ENCODE measurements at places on chromosomes 7 and 10.

DNA sequence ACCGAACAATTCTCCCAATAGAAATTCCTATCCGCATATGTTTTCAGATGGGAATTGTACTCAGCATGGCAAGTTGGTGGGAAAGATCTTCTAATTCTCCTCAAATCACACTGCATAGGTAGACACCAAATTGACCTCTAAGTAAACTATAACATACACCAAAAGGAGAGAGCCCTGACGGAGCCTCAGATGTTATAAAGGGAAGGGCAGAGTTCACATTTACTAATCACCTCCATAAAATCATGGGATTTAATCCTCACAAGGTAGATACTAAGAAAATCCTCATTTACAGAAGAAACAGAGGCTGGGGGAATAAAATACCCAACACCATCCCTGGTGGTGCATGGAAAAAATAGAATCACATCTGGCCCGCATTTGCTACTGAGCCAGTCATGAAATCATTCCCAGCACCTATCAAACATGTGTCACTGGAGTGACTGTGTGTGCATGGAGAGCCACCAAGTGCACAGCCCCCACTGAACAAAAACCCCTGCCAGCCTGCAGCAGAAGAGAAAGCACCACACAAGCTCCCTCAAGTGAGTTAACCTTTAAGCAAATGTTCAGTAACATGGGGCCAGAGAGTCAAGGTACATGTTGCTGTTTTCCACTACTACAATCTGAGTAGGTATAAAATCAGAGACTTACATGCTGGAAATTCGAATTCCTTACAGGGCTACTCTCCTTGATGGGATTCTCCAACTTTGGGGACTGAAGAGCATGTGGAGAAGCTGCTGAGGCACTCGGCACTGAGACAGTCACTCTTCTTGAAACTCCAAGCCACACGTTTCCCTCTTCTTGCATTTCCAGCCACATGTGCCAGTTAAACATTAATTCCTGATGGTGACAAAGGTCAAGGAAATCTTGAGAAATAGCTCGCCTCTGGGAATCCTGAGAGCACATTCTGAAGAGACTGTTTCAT, at the start of gene DDC:
TSS of gene DDC (minus strand) at position 766 of the 919 bp plus-strand sequence. CDS start 21,320 bp downstream, outside the sequence.
- no peak for DNase-seq

GRCh38 chr7:112907658-112908057, 117.5 kb upstream of the TMEM168 start:
- no peak for DNase-seq

DNA sequence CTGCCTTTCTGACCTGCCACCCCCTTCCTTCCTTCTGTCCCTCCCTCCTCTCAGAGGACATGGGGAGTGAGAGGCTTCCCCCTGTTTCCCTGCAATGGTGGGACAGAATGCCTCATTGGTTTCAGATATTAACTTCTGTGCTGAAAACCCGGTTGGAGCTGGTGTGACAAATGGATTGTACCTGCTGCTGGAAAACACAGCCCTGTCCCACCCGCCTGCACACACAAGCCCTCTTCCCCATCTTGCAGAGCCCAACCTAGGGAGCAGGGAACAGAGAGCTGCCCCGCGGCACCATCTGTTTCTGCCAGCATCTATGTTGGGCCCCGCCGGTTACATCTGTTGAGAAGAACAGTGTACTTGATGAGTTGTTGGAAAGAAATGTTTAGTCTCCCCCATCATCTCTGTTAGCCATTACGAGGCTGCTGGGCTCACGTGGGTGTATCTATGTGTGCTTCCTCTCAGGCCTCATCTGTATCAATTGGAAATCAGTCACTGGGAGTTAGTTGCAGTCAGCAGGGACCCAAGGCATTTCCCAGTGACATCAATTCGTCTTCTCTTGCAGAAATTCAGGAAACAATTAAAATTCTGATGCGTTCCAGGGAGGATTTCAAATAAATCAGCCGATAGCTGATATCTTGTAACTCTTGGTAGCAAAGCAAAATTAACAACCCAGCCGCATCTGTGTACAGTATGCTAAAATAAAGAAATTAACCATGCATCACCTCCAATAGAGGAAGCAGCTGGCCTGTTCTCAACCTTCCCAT, 725.6 kb upstream of the GALNT17 start:
- DNase-seq, result no peak

DNA sequence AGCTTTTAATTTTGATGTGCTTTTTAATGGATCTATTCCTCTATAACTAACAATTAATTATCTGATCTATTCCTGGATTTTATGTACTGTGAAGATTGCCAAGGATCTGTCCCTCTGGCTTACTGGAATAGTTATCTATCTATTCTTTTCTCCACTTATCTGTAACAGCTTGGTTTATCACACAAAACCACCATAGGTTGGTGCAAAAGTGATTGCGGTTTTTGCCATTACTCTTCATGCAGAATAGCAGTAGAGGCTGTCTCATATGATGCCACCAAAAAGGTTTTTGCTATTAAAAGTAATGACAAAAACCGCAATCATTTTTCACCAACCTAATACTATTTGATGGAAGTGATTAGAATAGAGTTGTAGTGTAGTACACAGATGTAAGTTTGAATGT, 115.7 kb downstream of the PDE1C start:
- DNase-seq, result no peak

DNA sequence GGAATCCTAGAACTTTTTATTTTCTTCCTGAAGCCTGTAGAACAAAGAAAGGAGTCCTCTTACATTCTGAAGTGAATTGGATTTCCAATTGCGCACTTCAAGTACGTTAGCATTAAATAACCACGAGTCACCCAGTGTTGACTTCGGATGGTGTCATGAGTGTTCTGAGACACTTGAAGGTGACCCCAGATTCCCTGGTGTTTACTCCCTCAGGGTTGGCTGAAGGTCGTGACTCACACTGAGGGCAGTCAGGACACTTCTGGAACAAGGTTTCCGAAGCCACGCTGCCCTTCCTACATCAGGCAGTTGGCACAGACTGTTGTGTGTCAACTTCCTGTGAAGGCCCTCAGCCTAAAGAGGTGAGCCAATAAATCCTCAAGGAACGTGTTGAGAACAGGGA, 186.6 kb upstream of the CELF2 start:
- peak; percentile 83 for DNase-seq

DNA sequence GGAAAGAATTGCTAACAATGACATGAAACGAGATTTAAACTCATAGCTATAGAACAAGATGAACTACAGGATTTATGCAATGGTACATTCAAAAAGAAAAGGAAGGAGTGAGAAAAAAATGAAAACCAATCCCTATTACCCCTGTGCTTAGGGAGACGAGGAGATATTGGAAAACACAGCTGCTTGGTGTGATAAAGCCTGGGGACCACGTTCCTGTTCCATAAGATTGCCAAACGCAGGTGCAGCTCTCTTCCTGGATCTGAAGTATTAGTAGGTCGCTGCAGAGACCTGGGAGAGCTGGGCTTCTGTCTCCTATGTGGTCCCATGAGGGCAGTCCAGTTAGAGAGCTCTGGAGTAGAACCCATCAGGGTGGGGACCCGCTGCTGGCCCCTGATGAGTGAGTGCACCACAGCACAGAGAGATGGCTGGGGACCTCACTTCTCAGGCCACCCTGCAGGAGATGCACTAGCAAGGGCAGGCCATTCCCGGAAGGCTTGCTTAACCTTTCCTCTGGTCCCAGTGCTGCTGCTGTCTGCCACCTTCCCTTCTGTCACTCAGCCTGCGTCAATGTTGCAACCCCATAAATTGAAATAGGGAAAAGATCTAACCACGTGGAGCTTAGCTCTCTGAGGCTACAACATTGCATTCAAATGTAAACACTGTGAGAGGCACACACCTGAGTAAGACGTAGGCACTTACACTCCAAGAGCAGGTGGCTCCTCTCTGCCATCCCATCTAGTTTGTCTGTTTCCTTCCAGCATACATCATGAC, 57.9 kb downstream of the MTPN start:
- DNase-seq, result no peak

- DNase-seq, result no peak
These were observed 13.4 kb upstream of the ZRANB1 start for GRCh38 chr10:124928545-124928944.

DNA sequence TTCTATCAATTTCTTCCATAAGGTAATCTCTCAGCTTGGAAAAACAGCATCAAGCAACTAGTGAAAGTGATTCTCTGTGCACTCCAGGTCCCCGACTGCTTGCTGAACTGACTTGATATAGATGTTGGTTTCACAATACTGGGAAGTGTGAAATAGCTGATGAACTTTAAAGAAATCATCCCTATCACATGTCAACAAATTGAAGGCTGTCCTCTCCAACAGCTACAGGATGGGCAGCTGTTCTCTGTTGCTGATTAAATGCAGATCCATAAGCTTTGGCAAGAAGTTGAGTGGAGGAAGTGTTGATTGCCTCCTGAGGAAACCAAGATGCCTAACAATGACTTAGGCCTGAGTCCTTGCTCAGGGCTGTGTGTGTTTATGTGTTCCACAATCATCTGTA, 130.4 kb upstream of the GDF10 start:
- peak; percentile 26 for DNase-seq

GRCh38 chr10:101967119-101967518, 88.9 kb downstream of the ARMH3 start:
- no peak for DNase-seq

DNA sequence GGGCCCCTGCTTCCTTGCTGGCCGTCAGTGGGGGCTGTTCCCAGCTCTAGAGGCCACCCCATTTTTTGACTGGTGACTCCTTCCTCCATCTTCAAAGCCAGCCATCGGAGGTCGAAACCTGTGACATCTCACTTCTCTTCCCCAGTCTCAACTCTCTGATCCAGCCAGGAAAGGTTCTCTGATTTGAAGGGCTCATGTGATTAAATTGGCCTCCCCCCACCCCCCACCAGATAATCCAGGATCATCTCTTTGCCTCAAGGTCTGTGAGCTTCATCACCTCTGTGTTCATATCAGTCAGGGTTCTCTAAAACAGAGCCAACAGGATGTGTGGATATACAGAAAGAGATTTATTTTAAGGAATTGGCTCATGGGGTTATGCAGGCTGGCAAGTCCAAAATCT, 5.6 kb upstream of the RAMP3 start:
- no peak for DNase-seq

GRCh38 chr7:17534348-17534747, 235.9 kb downstream of the AHR start:
- no peak for DNase-seq

GRCh38 chr7:107180378-107180777, 11.6 kb downstream of the HBP1 start:
- peak; percentile 92 for DNase-seq

DNA sequence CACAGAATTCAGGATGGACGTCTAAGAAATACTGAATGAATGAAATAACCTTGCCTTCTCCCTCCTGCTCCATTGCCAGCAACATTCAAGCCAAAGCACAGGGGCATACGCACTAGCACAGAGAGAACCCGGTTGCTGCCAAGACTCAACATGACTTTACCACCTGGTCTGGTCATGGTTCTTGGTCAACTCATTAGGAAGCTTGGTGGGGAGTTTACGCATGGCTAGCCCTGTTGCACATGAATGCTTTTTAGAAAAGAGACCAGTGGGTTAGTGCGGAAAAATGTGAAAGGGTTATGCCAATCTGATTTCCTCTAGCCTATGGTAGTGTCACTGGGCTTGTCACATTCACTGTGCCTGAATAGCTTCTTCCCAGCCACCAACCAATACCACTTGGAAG, 187.6 kb upstream of the NEBL start:
- DNase-seq, result no peak

DNA sequence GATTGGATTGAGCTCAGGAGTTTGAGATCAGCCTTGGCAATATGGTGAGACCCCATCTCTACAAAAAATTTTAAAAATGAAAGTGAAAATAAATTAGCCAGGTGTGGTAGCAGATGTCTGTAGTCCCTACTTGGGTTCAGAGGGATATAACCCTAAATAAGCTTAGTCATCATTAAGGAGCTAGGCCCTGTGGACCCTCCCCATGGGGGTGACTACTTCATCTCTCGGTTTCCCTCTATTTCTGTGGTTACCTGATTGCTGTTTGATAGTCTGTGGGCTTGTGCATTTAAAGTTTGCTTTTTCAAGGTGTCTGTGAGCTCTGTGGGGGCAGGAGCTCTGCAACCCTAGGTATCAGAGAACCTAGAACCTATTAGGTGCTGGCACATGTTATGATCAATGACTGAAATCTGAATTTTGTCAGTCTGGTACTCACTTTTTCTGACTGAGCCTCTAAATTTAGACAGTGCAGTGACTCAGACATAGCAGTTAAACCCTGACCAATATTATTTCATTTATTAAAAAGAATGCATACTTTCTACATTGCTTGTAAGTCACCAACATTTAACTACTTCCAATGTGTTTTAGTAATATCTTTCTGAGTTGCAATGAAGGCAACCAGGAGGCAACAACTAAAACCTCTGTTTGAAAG, 8.1 kb upstream of the CUZD1 start:
- peak; percentile 43 for DNase-seq

- DNase-seq, result peak; percentile 14
These were observed 152.2 kb downstream of the SDHAF3 start for GRCh38 chr7:97269741-97270140.

- DNase-seq, result no peak
These were observed 20.4 kb downstream of the SHH start for GRCh38 chr7:155791836-155792235.

- DNase-seq, result no peak
These were observed 10.7 kb downstream of the ATOH7 start for GRCh38 chr10:68221196-68221595.

GRCh38 chr10:86651021-86651471, 3.3 kb upstream of the OPN4 start:
- DNase-seq, result no peak

DNA sequence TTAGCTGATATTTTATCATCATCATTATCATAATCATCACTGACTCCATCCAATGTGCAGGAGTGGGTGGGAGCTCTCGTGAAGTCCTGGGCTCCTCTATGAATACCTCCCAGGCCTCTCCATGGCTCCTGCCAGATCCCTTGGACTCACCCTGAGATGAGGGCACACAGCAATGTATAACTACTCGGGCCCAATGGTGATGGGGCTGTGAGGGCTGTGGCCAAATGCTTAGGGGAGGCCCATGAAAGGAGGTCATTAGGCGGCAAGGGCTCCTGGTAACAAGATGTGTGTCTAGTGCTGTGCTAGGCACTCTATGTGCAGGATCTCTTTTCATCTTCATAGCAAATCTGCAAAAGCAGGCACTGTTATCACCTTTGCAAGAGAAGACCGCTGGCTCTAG, 270.9 kb downstream of the GLRX3 start:
- no peak for DNase-seq

- no peak for DNase-seq
These were observed 134.0 kb downstream of the CD36 start for GRCh38 chr7:80772347-80772993.

- no peak for DNase-seq
These were observed 73.4 kb upstream of the ZNF722 start for GRCh38 chr7:63925262-63925625.

GRCh38 chr7:143383642-143383957, 2.5 kb downstream of the ZYX start:
- no peak for DNase-seq

DNA sequence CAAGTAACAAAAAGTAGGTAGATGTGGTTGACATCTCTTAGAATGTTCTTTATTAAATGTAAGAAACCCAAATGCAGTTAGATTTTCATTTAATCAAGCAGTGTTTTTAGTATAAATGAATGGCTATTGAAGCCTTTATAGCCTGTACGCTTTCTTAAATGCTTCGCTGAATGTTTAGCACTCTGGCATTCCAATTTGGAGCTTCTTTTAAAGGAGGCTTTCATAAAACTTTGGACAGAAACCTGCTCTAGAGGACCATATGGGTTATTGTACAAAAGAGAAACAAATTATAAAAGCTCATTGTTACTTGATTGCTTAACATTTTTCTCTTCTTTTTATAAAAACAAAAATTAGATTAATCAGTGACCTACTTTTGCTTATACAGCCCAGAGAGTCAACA, 59.5 kb downstream of the KCND2 start:
- DNase-seq, result no peak

Measured in choroid plexus epithelial cell (primary cell).